ENCODE measurements at places on chromosomes 2 and 18.

DNA sequence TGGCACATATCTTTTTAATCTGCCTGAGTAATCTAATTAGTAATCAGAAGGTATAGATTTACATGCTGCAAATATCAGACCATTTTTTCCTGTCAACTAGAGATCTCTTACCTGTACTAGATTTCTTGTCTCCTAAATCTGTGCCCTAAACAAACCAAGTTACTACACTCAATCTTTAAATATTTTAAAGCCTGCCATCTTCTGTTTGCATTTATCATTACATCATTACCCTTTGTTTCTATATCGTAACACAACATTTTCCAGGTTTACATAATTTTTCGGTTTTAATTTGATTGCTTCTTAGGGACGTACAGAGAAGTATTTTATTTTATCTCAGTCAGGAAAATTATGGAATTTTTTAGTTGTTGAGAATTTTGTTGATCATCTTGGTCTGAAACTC lies 25.7 kb downstream of the PSMA8 start:
- DNase-seq = peak; percentile 3

- peak; percentile 57 for DNase-seq
Measured at GRCh38 chr2:96218508-96219131, 10.0 kb upstream of the STARD7 start.

GRCh38 chr18:45379903-45380302 lies 235.4 kb upstream of the SLC14A2 start:
- no peak for DNase-seq

- no peak for DNase-seq
Measured at GRCh38 chr2:160479269-160479668, 14.3 kb downstream of the RBMS1 start.

GRCh38 chr18:6376433-6377229 lies 38.1 kb downstream of the L3MBTL4 start:
- DNase-seq = no peak

- no peak for DNase-seq
Measured at GRCh38 chr2:217017456-217018252, 157.8 kb upstream of the TNP1 start.

GRCh38 chr2:103401621-103402020 lies 639.8 kb downstream of the TMEM182 start:
- no peak for DNase-seq

GRCh38 chr2:105034170-105034569 lies 3.7 kb upstream of the MRPS9 start:
- no peak for DNase-seq

DNA sequence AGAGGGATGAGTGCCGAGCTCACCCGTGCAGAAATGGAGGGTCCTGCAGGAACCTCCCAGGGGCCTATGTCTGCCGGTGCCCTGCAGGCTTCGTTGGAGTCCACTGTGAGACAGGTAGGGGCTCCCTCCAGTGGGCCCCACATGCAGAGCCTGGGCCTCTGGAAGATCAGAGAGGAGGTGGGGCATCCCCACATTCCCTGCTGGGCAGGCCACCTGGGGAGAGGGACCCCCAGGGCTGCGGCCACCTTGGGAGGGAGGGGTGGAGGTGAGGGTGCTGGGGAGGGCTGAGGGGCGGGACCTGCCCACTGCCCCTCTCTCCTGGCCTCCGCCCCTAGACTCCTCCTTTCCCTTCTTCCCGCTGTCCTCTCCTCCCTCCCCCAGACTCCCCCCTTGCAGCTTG lies 38.5 kb downstream of the MTERF4 start:
- no peak for DNase-seq

DNA sequence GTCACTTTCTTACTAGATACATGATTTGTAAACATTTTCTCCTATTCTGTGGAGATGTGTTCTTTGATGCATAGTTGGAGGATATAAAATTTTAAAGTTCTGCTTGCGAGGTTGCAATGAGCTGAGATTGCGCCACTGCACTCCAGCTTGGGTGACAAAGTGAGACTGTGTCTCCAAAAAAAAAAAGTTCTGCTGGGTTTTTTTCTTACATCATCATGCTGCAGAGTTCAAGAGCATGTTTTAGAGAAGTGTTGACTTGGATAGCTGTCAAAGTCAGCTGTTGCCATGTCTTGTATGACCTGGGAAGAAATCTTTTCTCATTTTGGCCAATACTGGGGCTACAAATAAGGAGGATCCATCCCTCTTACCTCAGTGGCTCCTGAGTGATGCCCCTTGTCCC lies 71.3 kb downstream of the UGGT1 start:
- peak; percentile 16 for DNase-seq

DNA sequence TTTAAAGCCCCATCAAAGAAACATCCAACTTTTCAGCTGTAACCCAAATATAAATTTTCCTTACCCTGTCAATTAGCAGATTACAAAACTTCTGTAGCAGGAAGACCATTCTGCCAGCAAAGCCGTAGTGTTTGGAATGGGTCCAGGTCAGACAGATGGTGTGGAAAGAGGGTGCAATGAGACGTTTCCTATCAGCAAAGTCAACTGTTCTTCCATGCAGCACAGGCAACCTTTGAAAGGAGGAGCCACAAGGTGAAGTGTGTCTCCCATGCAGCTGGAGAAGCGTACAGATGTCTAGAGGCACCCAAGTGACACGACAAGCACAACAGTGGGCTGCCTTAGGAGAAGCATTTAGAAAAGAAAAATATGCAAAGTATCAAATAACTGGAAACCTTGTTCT lies 83.7 kb downstream of the SP3 start:
- peak; percentile 78 for DNase-seq

- DNase-seq = no peak
Measured at GRCh38 chr2:214742119-214742518, 67.4 kb downstream of the BARD1 start.

DNA sequence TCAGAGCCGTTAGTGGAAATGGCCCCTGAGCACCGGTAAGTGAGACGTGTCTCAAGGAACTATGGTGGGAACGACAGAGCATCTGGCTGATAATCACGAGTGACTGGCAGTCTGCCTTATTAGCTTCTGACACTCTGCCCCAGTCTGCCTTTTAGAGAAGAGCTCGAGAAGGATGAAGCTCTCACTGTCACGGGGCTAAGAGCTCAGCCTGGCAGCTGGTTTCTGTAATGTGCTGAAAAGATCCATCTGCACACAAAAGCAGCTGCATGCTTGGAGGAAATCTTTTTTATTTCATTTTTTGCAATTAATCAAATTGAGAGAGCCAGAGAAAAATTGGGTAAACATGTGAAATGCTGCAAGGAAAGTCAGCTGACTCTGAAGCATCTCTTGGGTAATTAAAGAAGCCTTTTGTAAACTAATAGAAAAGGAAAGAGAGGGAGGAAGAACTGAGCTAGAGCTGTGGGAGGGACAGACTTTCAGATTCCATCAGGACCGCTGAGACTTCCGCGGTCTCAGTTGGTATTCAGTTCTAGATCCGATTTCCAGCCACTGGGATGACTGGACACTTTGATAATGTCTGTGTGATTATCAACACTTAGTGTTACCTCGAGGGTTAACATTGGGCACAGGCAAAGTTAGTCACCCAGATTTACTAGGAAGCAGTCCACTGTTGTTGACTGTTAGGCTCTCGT lies 24.4 kb downstream of the MBP start:
- no peak for DNase-seq

DNA sequence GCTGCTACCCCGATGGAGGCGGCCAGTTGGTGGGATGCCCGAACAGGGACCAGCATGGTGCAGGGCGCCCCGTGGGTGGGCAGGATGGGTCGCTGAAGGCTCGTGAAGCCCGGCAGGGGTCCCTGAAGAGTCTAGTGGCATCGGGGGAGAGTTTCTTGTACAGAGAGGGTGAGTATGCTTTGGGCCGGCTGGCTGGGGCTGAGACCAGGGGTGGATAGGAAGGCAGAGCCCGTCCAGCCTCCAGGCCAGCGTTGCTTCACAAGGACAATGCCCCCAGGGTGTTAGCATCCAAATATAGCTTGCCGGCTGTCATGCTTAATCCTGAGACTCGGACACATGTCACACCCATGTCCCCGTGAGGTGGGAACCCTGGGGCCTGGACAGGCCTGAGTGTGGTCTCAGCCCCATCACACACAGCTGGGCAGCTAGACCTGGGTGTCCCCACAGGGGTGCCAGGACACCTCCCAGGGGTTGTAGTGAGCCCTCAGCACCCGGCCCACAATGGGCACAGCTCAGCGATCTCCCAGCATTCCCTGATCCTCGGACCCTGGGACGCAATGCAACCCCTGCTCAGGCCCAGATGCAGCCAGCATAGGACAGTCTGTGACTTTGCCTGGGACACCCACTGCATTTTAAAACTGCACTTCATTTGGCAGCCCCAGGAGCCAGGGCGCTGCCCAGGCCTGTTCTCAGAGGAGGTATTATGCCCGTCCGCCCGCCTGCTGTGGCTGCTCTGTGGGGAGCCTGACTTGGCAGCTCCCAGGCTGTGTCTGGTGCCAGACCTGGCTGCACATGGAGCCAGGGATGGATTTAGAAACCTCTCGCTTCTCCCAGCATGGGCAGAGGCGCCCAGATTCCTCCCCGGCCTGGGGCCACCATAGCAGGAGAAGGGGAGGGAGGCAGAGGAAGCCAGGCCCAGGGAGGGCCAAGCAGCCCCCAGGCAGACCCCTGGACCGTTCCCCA lies 36.4 kb downstream of the RAMP1 start:
- no peak for DNase-seq

DNA sequence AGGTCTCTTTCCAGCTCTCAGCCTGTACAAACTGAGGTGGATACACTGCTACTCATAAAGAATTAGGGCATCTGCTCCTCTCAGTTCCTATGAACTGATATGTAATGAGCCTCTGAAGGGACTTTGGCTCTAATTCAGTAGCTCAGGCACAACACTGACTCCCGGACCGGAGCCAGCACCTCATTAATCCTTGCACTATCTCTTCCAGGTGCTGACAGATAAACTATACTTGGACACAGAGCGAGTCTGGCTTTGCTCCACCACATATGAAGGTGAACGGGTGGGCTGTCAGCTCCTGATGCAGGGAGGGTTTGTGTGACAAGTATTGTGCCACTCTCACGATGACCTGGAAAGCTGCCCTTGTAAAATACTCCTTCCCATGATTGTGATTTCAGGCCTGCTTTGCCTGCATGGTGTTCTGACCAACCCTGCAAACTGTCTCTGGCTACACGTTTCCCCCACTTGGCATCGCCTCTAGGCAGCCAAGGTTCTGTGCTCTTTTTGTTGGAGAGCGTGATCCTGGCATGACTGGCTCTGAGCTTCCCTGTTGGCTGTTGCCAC lies 111.6 kb upstream of the LMAN1 start:
- DNase-seq = no peak

DNA sequence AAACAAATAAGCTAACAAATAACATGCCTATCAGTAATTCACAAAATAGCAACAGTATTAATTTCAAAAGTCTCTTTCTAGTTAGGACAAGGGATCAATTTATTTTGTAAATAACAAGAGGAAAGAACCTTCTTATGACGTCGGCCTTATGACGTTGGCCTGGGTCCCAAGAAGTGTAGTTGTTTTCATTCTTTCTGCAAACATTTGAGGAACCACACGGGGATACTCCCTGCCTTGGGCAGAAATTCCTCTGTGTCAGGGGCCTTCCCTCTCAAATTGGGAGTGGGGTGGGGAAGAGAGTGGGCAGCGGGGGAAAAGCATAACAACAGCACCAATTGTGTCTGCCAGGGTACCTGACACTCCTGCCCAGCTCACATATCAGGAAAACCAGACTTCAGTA lies 1.3 kb downstream of the CCDC68 start:
- DNase-seq = no peak

- DNase-seq = no peak
Measured at GRCh38 chr18:8865934-8866333, 160.6 kb downstream of the MTCL1 start.

DNA sequence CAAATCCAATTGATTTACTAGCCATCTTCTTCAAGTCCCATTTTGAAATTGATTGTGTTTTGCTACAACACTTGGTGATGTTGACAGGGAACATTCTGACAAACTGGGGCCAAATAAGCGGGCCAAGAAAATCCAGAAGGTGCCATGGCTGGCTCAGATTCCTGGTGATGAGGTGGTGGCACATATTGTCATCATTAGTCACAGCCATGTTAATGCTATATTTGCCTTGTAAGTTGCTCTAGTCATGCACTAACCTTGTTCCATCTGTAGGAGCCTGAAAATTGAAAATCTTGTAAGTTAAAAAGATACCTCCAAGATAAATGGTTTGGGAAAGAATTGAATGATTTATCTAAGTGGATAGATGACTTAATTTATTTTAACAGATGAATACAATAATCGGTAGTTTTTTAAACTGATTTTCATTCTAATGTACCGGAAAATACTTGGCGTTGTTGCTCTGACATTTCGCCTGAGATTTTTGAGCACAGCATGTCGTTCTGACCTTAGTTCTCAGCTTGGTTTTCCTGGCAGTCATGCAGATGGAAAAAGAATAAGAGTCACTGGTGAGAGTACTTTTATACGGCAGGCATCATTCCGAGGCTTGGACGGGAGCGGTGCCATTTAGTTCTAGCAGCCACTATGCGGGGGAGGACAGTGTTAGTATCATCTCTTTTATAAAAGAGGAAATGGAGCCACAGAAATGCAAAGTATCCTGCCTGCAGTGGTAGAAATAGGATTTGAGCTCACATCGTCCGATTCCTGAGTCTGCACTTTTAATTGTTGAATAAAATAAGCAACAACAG lies 133.9 kb downstream of the ZNF532 start:
- no peak for DNase-seq

DNA sequence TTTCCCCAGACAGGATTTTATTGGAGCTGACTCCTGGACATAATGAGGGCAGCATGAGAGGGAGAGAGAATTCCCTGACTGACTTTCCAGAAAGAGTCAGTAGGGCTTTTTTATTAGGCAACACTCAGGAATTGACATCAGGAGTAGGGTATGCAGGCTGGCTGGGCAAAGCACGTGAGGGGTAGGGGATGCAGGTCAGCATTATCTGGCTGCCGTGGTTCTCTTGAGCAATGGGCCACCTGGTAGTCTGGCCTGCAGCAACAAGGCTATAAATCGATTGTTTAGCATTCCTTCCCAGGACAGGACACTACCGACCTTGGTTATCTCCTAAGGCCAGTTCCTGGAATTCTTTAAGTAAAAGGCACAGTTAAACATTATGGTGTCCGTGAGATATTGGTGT lies 160.8 kb upstream of the AGAP1 start:
- DNase-seq = no peak

GRCh38 chr2:79389481-79389880 lies 123.4 kb upstream of the CTNNA2 start:
- DNase-seq = no peak

DNA sequence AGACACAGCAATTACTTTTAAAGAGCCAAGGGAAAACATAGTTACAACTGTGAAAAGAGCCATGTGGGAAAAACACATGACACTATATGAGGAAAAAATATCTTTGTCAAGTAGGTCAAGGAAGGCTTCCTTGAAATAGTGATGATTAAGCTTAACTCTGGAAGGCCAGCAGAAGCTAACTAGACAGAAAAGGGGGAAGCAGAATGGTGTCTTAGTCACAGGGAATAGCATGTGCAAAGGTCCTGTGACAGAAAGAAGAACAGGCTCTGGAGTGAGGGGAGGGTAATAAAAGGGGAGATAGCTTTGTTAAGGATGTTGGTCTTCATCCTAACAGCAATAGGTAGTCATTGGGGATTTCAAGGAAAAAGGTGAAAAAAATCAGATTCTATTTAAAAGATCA lies 64.0 kb downstream of the ARHGAP25 start:
- no peak for DNase-seq

GRCh38 chr18:75277610-75277928 lies 67.0 kb downstream of the TSHZ1 start:
- DNase-seq = no peak

GRCh38 chr2:109460553-109461324 lies 153.0 kb downstream of the SEPTIN10 start:
- DNase-seq = no peak

- DNase-seq = no peak
Measured at GRCh38 chr2:57075226-57075625, 891.4 kb downstream of the CCDC85A start.

GRCh38 chr18:36120297-36120696 lies 8.8 kb downstream of the SLC39A6 start:
- DNase-seq = no peak

Data from AML-193 (cell line).